ENCODE measurements at places on chromosomes 1 and 21.

DNA sequence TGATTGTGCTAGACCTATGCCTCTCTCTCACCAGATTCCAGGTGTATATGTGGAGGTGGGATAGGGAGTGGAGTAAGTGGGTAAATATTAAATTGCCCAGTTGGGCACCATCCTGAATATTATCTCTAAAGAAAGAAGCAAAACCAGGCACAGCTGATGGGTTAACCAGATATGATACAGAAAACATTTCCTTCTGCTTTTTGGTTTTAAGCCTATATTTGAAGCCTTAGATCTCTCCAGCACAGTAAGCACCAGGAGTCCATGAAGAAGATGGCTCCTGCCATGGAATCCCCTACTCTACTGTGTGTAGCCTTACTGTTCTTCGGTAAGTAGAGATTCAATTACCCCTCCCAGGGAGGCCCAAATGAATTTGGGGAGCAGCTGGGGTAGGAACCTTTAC, at the start of gene FCER1A:
TSS of gene FCER1A (plus strand) at position 242 of the 400 bp plus-strand sequence. CDS start at position 271, 29 bp downstream.
- DNase-seq, result no peak

DNA sequence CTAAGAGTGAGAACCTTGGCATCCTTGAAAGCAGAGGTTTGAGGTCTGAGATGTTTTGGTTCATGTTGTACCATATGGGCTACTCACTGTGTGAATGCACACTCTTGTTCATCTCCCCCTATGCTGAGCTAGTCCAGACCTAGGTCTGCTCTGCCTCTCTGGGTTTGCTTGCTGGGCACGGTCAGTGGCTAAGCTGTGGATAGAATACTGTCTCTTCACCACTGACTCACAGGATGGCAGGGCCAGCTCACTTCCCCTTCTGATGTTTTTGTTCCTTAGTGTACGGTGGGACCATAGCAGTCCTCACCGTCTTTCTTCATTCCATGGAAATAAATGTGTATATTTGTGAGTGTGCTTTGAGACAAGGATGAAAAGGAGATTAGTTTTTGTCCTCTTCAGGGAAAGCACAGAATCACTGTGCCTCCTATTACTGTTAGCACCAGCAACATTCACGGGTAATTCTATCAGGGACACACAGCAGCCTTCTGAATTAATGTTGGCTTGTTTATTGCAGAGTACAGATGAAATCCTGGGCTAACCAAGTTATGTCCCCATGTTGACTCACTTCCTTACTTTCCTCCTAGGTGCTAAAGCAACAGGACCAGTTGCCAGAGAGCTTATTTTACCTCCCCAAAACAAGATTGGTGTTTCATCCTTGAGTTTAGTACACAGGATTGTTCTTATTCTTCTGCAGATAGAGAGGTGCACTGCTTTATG, 56.9 kb upstream of the IVNS1ABP start:
- no peak for DNase-seq

- no peak for DNase-seq
Measured at GRCh38 chr1:75708910-75709309, 15.6 kb upstream of the ACADM start.

DNA sequence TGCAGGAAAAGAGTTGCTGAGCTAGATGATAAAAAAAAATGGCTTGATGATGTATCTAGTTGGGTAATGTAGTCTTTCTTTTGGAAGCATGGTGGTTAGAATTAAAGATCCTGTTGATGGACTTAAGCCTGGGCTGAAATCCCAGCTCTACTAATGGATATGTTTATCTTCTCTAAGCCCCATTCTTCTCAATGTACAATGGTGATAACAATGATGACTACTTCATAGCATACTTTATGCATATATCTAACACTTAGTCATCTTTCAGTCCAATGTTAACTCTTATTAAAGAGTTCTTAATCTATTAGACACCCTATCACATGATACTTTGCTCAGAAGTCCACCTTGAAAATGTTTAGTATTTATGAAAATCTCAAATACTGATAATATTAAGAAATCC, 189.5 kb downstream of the PLA2G4A start:
- DNase-seq, result no peak

GRCh38 chr1:62989497-62989896, 205.6 kb downstream of the ATG4C start:
- no peak for DNase-seq

- DNase-seq, result no peak
Measured at GRCh38 chr21:21675601-21676000, 677.4 kb downstream of the NCAM2 start.

DNA sequence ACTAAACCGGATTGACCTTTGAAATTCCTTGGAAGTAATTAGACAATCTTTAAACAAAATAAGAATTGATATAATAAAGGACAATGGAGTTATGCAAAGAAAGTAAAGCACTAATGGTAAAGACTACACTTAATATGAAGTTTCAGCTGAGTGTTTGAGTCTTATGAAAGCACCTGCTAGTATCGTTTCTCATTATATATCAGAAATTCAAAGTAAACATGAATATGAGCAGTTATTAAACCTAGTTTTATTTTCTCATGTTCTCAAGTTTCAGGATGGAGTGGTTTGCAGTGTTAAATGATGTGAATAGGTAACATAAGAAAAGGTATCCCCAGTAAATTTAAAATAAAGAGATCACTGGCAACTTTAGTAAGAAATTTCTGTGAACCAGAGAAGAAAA, 188.6 kb downstream of the ZP4 start:
- DNase-seq, result no peak

DNA sequence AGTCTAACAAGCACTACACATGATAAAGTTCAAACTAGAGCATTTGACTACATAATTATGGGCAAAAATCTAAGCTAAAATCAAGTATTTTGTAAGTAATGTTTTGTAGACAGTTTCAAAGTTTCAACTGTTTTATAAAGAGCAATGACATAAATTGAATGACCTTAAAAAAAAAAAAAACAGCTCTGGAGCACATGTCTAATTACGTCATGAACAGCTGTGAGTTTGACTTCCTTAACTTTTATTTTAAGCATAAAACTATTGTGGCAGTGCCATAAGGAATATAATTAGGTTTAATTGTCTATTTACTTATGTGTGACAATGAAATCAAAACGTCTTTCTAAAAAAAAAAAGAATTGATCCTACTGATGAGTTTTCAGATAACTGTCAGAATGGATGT, 272.5 kb upstream of the LRRC7 start:
- DNase-seq, result no peak

GRCh38 chr21:27112186-27112585, 145.3 kb upstream of the ADAMTS5 start:
- DNase-seq, result no peak

DNA sequence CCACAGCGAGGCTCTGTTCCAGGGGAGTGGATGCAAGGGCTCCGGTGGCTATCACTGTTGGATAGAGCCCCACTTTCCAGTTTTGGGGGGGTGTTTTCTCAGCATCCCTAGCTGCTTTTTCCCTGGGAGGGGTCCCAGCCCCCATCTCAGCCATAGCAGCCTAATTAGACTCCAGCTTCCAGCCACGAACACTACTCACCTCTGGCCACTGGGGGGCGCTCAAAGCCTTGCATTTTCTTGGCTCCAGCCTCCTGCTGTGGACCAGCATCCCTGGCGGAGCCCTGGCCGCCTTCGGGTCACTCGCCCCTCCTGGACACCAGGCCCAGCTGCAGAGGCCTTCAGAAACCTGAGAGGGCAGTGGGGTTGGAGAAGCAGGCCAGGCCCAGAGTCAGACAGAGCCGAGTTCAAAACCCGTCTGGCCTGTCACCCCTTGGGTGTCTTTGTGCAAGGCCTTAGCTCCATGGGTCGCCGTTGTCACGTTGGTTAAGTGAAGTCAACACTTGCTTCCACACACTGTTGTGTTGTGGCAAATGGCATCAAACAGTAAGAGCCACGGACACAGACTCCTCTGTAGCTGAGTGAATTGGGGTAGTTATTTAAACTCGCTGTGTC, 93.5 kb upstream of the ACTL8 start:
- peak; percentile 54 for DNase-seq

- DNase-seq, result no peak
Measured at GRCh38 chr1:63124666-63125191, 197.6 kb upstream of the FOXD3 start.

All from NCI-H345 (cell line).